ENCODE measurements at places on chromosomes 16 and 17. TPM values are rescaled to one million over a fixed set of nuclear protein-coding genes. Genes with fewer than 3 reads are reported as not detected.
A peak's percentile ranks its signal among the peaks of the same experiment; 100 is the strongest.

CTU2 gene
- total RNA-seq = 43.8 TPM

DNA sequence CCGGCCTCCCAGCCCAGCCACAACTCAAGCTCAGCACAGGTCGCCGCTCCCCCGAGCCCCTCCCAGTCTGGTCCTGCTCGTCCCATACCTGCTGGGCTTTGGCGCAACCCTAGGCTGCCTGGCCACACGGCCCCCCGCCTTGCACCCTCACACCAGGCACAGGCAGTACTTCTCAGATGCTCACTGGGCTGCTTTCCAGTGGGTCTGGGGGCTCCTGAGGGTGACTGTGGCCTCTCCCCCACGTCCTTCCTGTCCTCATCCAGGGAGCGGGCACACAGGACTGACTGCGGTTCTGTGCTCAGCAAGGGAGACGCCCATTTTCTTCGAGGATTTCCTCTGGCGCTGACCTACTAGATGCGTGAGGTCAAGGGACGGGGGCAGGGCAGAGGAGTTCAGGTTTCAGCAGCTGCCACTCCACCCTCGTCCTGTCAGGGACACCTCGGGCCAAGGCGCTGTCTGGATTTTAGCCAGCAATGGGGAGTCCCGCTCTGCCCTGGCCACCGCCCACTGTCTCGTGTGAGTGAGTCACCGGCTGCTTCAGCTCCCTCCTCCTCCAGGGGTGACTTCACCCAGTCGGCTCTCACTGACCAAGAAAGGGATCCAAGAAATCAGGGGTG, 115.8 kb downstream of the NPIPB11 start:
- H3K4me1 ChIP-seq = peaks cover 6% of the 10 kb centered on the region
- no peak overlapping the region for H3K27ac ChIP-seq
- no peaks in the 10 kb centered on the region for H3K36me3 ChIP-seq
- peak; percentile 48 for DNase-seq

- DNase-seq = no peak
- no peaks in the 10 kb centered on the region for H3K36me3 ChIP-seq
- H3K27ac ChIP-seq = no peak overlapping the region
- H3K4me3 ChIP-seq = no peak overlapping the region
- H3K27me3 ChIP-seq = peaks cover 10% of the 10 kb centered on the region
These were observed 114.8 kb downstream of the GNAO1 start for GRCh38 chr16:56305956-56306565.

DNA sequence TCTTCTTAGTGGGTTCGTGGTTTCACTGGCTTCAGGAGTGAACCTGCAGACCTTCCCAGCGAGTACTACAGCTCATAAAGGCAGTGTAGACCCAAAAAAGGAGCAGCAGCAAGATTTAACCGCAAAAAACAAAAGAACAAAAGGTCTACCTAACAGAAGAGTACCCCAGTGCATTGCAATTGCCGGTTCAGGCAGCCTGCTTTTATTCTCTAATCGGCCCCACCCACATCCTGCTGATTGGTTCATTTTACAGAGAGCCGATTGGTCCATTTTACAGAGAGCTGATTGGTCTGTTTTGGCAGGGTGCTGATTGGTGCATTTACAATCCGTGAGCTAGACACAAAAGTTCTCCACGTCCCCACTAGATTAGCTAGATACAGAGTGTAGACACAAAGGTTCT, 2.0 kb upstream of the ARRB2 start:
- no peaks in the 10 kb centered on the region for H3K27me3 ChIP-seq
- DNase-seq = peak; percentile 66
- peaks cover 38% of the 10 kb centered on the region for H3K4me1 ChIP-seq
- peaks cover 23% of the 10 kb centered on the region for H3K36me3 ChIP-seq
- H3K27ac ChIP-seq = no peak overlapping the region
- no peak overlapping the region for H3K4me3 ChIP-seq

Measured in activated T-helper 2 cell treated with anti-CD3 and anti-CD28 coated beads, Interferon-gamma antibody, Interleukin-2, Interleukin-4, amounts not matched to agents 10 μg/mL and 5 μg/mL and 100 μg/mL, durations not matched to agents 14 hours and 24 hours and 36 hours (primary cell).